ENCODE measurements at places on chromosomes 1 and 21.

DNA sequence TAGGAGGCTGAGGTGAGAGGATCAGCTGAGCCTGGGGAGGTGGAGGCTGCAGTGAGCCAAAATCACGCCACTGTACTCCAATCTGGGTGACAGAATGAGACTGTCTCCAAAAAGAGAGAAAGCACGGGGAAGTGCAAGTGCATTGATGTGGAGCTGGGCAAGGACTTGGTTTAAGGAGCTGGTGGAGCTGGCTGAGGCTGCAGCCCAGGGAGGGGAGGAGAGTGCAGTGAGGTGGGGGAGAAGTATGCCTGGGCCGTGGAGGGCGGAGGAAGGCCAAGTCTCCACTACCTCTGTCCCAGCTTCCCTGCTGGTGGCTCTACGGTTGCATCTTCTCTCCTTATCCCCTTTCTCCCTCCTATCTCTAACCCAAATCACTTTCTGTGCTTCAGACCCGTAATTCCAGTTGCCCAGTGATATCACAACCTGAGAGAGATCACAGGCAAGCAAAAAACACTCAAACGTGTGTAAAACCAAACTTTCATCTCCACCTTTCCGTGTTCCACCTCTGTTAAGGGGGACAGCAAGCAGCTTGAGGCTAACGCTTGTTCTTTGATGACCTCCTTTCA, 11.1 kb downstream of the TOR3A start:
- no peak for DNase-seq

DNA sequence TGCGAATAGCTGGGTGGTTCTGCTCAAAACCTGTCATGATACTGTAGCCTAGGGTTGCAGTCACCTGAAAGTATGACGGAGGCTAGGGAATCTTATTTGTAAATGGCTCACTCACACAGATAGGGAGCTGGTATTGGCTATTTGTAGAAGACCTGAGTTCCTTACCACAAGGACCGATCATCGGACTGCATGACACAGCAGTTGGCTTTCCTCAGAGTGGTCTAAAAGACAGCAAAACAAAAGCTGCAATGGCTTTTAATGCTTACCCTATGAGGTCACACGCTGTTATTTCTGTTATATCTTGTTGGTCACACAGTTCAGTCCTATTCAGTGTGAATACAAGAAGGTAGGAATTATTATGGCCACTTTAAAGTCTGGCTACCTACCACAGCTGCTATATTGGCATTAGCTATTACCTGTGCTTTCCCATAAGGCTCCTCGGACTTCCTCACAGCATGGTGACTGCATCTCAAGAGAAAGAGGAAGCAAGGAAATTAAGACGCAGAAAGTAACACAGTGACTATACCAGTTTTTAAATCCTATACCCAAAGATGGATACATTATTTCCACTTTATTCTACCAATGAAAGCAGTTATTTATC, 68.4 kb upstream of the LRRC7 start:
- DNase-seq = no peak

- peak; percentile 37 for DNase-seq
These were observed 60.3 kb upstream of the CSF3R start for GRCh38 chr1:36542962-36543515.

DNA sequence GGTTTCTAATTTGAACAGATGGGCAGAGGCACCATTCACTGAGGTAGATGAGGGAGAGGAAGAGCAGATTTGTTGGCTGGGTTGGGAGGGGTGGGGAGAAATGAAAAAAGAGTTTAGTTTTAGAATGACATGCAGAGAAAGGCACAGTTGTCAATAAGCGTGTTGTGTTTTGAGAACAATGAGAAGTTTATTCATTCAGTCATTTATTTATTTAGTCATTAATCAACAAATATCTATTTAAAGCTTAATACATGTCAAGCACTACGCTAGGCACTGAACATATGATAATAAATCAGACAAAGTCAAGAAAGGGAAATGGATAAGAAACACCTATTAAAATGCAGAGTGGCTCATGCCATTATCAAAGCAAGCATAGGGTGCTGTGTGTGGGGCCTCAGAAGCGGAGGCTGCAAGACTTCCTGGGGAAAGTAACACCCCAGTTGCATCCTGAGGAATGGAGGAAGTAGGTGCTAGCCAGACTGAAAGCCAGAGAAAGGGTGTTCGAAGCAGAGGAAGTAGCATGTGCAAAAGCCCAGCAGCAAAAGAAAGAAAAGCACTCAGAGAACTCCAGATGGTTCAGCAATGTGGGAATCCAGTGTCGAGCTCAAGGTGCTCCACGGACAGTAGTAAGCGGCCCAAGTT, 114.1 kb downstream of the RNF220 start:
- no peak for DNase-seq

DNA sequence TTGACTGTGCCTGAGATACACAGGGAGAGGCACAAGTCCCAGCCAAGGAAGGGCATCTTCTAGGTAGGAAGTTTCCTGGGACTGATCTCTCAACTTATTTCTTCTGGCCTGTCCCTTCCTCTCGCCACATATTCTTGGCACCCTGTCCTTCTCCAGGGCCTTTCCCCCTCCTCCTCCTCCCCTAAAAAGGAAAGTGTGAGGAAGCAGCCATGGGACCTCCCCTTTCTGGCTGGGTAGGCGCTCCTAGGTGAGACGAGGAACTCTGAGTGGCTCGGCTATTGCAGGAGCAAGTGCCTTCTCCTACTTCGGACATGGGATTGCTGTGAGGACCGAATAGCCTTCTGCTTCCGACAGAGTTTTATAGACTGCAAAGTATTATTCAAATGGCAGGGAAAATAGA, 15.5 kb upstream of the MTARC2 start:
- DNase-seq = no peak

DNA sequence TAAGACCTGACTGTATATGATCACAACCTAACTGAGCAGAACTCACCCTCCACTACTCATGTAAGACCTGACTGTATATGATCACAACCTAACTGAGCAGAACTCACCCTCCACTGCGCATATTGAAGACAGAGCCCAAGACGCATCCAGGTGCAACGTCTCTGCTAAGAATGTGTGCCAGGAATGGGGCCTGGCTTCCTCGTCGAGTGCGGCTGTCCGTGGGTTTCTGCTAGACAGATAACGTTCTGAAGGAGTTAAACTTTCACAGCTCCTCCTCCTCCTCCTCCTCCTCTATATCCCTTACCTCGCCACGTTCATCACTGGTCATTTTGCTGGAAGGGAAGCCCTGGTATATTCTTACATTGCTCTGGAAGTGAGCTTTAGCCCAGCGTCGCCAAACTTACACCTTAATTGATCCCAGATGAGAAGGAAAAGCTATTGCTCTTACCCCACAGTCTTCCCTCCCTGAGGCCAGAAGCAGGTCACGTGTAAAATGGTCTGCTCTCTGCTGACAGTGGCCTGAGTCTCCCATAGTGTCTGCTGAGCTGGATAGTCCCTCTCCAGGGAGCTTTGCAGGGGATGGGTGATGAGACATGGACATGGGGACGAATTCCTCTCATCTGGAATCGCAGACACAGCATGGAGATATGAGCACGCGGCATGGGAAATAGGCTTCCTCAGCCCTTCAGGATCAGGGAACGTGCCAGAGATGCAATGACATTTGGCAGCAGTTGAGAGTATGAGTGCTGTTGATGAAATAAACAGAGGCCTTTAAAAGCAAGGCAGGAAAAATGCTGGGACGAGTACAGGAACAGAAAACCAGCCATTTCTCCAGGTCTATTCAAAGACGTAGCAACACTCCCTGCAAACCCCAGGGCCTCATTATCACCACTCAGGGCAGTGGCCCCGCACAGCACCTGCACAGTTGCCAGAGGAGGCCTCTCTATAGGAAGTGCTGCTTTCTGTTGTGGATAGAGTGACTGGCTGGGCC, 528.1 kb downstream of the KIF26B start:
- no peak for DNase-seq

DNA sequence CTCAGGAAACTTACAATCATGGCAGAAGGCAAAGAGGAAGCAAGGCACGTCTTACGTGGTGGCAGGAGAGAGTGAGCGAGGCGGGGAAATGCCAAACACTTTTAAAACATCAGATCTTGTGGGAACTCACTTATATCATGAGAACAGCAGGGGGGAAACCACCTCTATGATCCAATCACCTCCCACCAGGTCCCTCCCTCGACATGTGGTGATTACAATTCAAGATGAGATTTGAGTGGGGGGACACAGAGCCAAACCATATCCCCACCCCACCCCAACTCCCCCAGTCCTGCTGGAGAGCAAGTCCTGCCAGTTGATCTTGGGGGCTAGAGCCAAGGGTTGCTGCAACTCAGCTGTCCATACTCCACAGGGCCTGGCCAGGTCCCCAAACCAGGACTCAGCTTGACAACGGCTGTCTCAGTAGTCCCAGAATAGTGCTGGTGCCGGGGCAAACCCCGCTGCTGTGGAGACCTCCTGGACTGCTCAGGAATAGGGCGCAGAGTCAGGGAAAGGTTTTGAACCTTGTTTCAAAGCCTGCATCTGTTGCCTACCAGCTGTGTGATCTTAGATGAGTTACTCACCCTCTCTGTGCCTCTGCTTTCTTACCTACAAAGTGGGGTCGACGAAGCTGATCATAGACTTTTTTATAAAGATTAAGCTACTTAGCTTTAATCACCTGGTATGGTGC, 79.5 kb downstream of the STUM start:
- no peak for DNase-seq

DNA sequence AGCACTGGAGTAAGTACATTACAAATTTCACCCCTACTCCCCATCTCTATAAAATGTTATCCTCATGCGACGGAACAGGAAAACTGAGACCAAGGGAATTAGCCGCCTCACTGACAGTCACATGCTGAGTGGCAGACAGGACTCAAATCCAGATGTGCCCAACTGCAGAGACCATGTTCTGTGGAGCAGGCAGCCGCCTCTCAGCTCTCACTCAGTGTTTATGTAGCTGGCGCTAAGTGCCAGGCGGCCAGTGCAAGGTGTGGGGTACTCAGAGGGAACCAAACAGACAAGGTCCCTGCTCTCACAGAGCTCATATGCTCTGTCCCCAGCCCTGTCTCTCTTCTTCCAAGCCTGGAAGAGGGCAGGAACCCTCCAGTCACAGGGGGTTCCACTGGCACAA, 5.1 kb downstream of the CAPZB start:
- DNase-seq = no peak

DNA sequence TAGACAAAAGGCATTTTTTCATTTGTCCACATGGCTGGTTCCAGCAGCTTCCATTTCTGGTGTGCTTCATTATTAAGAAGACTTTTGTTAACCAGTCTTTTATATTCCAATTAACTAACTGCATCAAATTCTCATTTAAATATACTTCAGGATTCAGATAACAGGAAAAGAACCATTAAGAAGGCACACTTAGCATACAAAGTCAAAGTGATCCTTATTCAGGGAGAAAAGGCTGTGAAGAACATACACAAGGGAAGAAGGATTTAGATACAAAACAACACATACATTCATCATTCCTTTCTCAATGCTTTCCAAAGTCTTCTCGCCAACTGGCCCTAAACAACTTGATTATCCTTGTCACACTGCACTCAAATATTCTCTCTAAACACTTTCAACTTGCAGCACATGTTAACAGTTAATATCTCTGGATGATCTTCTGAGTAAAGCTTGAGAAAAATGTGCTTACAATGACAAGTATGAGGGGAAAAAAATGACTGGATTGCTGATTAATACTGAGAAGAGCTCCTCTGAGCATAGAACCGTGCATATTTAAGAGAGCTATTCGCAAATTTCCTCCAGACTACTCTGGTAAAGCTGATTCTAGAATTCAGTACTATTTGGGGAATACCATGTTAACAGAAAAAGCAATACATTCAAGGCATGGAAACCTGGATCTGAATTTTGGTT, 225.2 kb upstream of the TNR start:
- DNase-seq = no peak

DNA sequence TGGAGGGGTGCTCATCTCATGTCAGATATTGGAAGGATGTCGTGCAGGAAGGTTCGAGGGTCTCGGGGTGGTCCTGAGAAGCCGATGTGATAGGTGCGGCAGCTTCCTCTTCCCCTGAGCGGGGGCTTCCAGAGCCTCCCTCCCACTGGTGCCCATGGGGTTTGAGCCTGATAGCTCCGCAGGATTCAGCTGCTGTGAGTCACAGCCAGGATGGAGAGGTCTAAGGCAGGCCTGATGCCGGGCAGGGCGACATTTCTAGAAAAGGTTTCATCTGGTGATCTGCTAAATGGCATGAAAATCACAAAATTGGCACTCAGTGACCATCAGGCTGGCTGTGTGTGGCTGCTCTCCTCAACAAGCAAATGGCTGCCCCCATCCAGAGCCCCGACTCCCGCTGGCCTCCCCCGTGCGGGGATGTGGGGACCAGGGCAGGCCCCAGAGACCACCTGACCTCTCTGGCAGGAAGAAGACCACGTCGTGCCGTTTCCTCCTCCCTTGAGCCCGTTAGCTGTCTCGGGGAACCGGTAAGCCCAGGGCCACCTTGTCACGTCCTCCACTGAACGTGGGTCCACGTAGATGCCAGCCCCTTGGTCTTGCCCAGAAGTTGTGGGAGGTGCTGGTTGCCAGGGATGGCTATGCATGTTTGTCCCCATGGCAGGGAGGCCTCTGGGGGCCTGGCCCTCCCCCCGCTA, 66.1 kb downstream of the SKI start:
- DNase-seq = no peak

GRCh38 chr21:38330666-38331065, 73.9 kb downstream of the KCNJ15 start:
- no peak for DNase-seq

- DNase-seq = no peak
These were observed 141.6 kb downstream of the MIS18A start for GRCh38 chr21:32137266-32137665.

- no peak for DNase-seq
These were observed 8.0 kb upstream of the AKR1A1 start for GRCh38 chr1:45542591-45542990.

- peak; percentile 8 for DNase-seq
These were observed 2.2 kb downstream of the LMO4 start for GRCh38 chr1:87330885-87331364.

DNA sequence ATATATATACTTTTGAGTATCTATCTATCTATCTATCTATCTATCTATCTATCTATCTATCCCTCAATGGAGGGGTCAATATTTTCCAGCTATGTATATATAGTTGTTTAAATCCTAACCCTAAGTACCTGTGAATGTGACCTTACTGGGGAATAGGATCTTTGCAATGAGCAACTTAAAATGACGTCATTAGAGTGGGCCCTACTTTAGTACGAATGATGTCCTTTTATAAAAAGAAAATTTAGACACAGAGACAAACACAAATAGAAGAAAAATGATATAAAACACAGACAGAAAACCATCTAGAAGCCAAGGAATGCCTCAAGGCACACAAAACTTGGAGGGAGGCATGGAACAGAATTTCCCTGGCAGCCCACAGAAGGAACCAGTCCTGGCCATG, 2283.7 kb downstream of the NCAM2 start:
- DNase-seq = no peak

DNA sequence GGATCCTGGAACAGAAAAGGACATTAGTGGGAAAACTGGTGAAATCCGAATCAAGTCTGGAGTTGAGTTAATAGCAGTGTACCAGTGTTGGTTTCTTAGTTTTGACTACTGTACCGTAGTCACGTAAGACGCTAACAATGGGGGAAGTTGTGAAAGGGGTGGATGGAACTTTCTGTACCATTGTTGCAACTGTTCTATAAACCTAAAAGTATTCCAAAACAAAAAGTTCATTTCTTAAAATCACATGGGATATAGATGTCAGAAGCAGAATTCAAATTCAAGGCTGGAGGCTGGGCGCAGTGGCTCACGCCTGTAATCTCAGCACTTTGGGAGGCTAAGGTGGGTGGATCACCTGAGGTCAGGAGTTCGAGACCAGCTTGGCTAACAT, 16.9 kb downstream of the ARHGEF19 start:
- DNase-seq = no peak

- DNase-seq = no peak
These were observed 61.3 kb downstream of the TRIM11 start for GRCh38 chr1:228345201-228345930.

- DNase-seq = peak; percentile 17
These were observed 85.5 kb downstream of the CLIC4 start for GRCh38 chr1:24830680-24831272.
